ENCODE measurements at places on chromosomes 12 and 14.

DNA sequence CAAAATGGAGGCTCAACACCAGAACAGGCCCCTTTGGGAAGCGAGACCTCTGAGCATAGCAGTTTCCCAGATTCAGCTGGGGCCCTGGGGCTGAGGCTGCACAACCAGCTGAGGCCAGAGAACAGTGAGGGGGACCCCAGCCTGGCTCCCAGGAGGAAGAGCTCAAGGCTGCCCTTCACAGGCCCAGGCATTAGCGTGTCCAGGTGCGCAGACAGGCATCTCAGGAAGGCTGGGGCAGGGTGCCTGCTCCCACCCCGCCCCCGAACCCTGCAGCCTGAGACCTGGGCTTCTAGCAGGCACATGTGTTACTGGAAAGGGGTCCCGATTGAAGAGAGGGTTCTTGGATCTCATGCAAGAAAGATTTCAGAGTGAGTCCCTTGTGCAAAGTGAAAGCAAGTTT is 27.2 kb downstream of the CALM1 start:
- DNase-seq = no peak

- no peak for DNase-seq
Measured at GRCh38 chr12:39431797-39432196, 11.1 kb downstream of the KIF21A start.

- DNase-seq = no peak
Measured at GRCh38 chr12:117318591-117318990, 42.8 kb downstream of the NOS1 start.

DNA sequence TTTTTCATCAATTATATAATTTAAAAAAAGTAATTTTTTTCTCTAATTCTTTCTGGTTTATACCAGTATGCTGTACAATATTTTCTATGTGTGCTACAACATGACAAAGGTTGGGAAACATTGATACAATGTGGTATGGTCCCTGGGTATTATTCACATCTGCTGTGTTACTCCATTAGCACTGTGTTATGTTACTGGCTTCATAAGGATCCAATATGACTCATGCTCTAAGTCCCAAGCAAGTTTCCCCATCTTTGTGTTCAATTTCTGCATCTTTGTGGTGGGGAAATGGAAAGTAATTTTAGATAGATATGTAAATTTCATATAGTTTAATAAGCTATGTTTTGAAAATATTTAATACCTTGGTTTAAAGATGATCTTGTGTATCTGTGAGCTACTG is 35.8 kb downstream of the FBXO33 start:
- no peak for DNase-seq

GRCh38 chr14:104143521-104144452 is 5.4 kb downstream of the KIF26A start:
- DNase-seq = peak; percentile 36

- DNase-seq = no peak
Measured at GRCh38 chr12:47376927-47377326, 297.2 kb upstream of the AMIGO2 start.

GRCh38 chr12:109428037-109428629 is 49.0 kb downstream of the KCTD10 start:
- peak; percentile 78 for DNase-seq

GRCh38 chr12:124550123-124551089 is 17.0 kb downstream of the NCOR2 start:
- DNase-seq = no peak

Data from SK-N-SH (cell line).